GM12892 (cell line): ENCODE measurements at places on chromosomes 13 and 19.

DNA sequence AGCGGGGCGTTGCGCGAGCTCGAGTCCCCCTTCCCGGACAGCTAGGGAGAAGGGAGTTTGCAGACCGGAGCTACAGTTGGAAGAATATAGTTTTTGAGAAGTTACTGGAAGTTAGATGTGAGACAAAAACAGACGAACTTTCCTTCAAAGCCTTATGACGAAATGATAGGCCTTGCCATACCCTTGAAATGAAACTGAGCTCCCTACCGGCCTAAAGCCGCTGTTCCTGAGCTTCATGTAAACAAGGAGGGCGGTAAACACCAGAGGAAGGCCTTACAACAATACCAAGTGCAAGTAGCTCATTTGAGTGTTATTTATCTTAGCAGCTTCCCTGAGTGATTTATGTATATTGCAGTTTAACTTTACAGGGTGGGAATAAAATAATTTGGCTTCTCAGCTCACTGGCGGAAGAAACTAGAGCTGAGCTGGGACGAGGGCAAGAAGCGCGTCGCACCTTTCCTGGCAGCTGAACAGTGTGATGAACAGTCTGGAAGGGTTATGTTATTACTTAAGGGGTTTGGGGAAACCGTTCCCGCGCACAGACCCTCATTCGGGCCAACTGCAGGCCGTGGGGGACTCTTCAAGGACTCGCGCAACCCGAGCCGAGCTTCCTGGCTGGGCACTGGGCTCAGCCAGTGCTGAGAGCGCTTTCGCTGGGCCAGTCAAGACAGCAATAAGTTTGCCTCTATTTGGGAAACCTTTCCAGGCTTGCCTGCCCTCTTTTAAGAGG lies 111.2 kb downstream of the KCNRG start:
- DNase-seq: no peak

GRCh38 chr19:48900477-48901406 lies 630 bp downstream of the NUCB1 start:
- no peak for DNase-seq

- DNase-seq: no peak
Measured at GRCh38 chr13:39862900-39863299, 207.4 kb downstream of the COG6 start.

- DNase-seq: no peak
Measured at GRCh38 chr13:31209172-31209840, 9.5 kb downstream of the B3GLCT start.

DNA sequence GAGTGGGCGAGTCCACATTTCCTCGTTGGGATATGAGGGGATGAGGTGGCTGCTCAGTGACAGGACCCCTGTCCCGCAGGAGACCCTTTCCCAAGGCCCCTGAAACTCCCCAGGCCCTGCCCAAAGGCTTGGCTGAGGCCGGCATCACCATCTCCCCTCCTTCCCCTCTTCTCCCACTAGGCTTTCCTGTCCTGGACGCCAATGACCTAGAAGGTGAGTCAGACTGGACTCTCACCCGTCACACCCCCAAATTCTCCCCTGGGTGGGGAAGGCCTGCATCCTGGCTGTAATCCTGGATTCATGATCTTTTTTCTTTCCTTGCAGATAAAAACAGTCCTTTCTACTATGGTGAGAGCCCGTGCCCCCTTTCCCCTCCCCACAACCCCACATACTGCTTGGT lies 5.3 kb downstream of the FXYD3 start:
- no peak for DNase-seq

DNA sequence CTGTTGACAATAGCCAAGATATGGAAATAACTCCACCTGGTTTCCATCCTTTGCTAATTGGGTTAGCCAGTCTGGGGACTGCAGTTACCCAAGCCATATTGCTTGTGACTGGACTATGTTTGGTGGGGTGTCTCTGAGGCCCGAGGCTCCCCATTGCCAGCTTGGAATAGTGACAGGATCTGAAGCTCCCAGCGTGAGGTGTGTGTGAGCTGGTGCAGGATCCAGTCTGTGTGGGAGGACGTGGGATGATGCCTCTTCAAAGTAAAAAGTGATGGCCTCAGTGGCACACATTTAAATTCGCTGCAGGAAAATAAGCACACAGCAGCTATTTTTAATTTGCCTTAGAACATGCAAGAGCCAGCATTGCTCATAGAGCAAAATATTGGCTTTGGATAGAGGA lies 75.0 kb downstream of the TEX26 start:
- DNase-seq: no peak

- no peak for DNase-seq
Measured at GRCh38 chr13:45063261-45063860, 56.9 kb upstream of the GTF2F2 start.

DNA sequence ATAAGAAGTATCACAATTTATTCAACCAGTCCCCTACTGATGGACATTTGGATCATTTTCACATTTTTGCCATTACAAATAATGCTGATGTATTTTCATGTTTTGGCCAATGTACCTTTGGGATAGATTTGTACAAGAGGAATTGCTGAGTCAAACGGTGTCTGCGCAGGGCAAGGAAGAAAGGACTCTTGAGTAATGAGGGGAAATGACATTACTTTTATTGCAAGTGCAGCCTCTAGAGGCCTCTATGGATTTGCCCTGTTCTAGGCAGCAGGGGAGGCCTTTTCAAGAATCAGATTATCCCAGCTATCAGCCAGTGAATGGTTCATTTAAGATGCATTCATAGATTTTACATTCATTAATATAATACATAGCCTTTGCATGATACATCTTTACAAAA lies 32.9 kb upstream of the GTF3A start:
- DNase-seq: no peak

DNA sequence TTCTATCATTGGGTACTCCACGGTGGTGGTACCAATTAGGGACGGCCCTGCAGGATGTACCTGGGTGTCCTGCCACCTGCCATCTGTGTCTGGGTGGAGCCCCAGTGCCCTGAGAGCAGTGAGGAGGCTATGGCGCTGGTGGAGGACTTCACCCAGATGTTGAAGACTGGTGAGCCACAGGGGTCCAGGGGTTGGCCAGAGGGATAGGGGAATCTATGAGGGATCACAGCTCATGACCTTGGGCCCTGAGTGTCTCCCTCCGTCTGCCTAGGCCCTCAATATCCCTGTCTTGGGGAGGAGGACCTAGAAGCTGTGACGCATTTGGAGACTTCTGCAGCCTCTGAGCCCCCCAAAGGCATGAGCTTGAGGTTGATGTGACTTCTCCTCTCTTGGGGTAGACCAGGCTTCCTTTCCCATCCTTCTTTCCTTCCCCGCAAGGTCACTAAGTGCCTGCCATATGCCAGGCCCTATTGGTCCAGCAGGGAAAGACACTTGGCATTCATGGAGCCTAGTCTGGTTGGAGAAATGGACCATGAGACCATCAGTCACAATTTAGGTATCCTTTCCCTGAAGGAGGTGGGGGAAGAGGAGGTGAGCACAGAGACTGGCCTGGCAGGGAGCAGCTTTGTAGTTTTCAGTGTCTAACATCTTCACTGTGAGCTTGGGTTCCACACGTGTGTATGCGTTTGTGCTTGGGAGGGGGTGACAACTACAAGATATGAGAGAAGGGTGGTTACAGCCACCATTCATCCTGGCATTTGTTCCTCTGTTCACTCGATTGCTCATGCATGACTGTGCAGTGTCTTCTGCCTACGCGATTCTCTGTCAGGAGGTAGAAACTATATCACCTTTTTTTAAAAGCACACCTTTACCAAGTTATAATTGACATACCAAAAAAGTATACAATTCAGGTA lies 5.1 kb upstream of the MZF1 start:
- no peak for DNase-seq

GRCh38 chr19:39661565-39661964 lies 5.9 kb downstream of the LGALS16 start:
- no peak for DNase-seq

DNA sequence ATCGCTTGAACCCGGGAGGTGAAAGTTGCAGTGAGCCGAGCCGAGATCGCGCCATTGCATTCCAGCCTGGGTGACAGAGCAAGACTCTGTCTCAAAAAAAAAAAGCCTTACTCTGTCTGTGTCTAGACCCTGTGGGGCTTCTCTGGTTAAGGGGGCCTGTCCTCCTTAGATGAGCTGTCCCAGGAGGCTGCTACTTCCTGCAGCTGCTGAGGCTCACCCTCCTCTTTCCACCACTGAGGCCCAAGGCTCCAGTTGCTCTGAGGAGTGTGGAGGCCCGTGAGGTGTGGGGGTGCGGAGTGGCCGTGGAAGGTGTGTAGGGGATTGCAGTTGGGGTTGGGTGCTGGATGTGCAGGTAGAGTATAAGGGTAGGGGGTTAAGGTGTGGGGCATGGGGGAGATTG lies 22.1 kb upstream of the RASA3 start:
- no peak for DNase-seq

GRCh38 chr19:16100524-16100923 lies 11.2 kb upstream of the RAB8A start:
- DNase-seq: no peak

DNA sequence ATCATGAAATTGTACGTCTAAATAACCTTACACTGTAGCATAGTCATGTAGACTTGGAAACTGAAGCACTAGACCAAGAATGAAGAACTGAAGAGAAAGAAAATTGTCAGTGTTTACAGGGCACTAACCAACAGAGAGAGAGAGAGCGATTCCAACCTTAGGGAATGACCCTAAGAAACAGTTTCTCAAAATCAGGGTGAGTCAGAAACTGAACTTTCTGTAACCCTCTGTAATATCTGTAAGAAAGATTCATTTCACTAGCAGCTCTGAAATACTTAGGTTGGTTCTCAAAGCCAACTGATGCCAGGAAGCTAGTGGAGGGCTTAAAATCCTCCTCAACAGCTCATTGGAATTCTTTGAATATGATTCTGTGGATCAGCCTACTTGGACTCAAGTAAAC lies 936.9 kb downstream of the EFNB2 start:
- DNase-seq: no peak

DNA sequence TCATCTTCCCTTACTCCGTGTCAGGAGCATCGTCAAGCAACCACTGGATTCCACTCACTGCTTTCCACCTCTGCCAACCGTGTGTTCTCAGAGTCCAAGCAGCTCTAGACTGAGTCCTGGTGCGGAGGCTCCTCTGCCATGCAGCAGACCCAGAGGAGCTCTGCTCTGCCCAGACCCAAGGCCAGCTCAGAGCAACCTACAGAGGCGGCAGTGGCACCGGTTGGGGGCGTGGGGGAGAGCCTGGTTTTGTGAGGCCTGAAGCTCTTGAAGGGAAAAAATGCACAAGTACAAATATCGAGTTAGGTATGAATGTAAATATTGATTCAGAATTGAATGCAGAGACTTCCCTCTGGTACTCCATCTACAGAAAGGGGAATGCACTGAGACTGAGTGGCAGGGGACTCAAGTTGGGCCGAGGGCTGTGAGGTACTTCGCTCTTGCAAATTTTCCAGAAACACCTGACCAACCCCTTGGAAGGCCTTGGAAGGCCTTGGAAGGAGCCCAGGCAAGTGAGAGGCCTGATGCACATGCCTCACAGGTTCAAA lies 46.7 kb downstream of the GJA3 start:
- no peak for DNase-seq

DNA sequence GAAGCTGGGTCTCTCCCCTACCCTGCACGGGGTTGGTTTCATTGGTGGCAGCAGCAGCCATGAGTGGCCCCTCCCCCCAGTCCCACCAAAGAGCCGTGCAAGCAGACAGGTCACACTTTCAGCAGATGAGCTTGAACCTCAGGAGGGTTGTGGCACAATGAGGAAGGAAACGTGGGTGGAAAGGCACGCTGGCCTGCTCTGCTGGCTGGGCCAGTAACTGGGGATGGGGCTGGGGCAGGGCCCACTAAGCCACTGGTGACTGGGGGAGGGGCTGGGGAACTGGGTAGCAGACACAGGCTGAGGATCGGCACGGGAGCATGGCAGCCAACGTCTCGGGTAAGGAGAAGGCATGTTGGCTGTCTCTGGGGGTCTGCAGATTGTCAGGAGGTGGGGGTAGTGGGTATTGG lies at the start of gene P2RY11:
TSS of gene P2RY11 (plus strand) at position 289 of the 407 bp plus-strand sequence. CDS start at position 318, 29 bp downstream.
- DNase-seq: no peak

DNA sequence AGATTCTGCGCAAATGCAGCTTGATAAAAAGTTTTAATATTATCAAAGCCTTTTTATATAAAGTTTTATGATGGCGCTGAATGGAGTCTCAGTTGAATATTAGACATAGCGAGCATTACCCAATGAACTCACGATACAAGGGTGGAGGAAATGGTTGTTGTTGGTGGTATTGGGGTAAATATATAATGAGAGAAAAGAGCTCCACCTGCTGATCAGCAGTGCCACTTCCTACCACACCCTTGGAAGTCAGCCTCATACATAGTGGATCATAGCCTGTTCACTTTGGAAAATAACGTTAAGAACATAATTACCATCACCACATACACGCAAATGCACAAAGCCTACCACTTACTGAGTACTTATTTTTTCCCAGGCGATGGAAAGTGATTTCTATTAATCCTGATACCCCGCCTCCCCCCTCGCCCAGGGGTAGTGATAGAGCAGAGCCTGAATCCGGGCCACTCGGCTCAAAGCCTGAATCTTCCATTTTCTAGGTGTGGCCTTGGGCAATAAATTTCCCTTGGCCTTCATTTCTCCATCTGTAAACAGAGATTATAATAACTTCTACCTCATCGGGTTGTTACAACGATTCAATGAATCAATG lies 358.3 kb downstream of the KLF5 start:
- no peak for DNase-seq

- no peak for DNase-seq
Measured at GRCh38 chr19:51027873-51028272, 1.5 kb upstream of the KLK11 start.

DNA sequence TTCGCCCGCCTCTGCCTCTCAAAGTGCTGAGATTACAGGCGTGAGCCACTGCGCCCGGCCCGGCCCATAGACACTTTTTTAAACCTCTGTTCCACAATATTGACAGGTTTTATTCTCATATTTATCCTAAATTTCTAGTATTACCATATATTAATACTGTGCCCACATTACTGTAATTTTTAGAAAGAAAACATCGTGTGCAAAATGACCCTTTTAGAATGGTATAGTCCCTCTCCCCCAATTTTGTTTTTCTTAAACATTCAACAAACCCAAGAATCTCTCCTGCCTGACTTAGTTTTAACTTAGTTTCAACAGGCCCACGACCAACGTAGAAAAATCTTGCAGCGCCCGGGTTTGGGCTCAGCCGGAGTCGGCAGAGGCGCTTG lies 9.1 kb downstream of the CDX2 start:
- no peak for DNase-seq

- DNase-seq: no peak
Measured at GRCh38 chr13:113075711-113076110, 29.9 kb upstream of the F7 start.

DNA sequence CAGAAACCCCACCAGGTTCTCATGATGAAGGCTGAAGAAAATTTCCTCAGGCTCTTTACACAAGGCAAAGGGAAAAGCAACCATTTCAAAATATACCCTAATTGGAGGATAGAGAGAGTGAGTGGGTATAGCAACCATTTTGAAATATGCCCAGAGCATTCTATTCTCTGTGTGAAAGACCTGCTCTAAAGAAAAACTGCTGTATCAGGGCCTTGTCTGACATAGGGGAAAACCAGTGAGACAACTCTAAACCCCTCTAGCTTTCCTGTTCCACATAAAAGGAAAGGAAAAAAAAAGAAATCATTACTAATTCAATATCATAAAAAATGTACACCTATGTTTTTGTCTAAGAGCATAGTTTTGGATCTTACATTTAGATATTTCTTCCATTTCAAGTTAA lies 42.3 kb downstream of the TPTE2 start:
- no peak for DNase-seq
